ENCODE measurements at places on chromosomes 13 and 19.

- DNase-seq, result no peak
Observed at GRCh38 chr19:38571682-38572081, 46.1 kb downstream of the MAP4K1 start.

DNA sequence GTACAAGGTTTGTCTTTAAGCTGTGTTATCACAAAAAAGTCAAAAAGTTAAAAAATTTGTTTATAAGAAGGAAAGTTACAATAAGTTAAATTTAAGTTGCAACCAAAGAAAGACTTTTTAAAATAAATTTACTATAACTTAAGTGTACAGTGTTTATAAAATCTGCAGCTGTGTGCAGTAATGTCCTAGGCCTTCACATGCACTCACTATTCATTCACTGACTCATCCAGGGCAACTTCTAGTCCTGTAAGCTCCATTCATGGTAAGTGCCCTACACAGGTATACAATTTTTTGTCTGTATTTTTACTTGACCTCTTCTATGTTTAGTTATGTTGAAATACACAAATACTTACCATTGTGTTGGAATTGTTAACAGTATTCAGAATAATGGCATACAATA lies 667.9 kb upstream of the SLITRK5 start:
- no peak for DNase-seq

- DNase-seq, result no peak
Observed at GRCh38 chr13:63546524-63546923, 2130.9 kb upstream of the PCDH20 start.

DNA sequence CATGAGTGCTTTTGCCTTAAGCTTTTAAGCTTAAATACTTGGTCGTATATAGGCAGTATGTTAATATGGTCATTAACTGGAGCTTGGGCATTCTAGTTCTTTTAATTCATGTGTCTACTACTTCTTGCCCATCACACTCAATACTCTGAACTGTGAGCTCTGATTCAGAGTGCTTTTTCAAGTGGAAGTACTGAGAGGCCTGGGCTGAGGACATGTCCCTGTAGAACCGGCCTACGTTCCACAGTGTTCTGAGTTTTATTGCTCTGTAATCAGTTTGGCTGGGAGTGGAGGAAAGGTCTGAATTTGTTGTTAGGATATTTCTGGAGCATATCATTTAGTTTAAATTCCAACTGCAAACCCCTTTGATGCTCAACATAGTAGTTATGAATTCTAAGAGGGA lies 1744.8 kb upstream of the MIR17HG start:
- no peak for DNase-seq

- DNase-seq, result peak; percentile 75
Observed at GRCh38 chr13:109836629-109837607, 50.5 kb upstream of the IRS2 start.

GRCh38 chr13:52955472-52955874 lies 73.1 kb upstream of the OLFM4 start:
- no peak for DNase-seq

DNA sequence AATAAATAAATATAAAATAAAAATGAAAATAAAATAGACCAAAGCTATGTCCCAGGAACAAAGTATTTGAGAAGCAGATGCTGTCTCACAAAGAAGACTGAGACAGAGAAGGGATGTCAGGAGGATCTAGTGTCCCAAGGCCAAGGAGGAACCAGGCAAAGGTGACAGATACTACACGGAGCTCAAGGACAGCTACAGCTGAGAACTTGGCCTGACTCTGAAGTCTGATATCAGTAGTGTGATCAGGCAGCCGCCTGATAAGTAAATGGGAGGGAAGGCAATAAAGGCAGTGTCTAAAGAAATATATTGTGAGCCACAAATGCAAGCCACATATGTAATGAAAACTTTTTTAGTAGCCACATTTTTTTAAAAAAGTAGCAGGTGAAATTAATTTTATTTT lies 20.4 kb upstream of the NANOS3 start:
- DNase-seq, result no peak

DNA sequence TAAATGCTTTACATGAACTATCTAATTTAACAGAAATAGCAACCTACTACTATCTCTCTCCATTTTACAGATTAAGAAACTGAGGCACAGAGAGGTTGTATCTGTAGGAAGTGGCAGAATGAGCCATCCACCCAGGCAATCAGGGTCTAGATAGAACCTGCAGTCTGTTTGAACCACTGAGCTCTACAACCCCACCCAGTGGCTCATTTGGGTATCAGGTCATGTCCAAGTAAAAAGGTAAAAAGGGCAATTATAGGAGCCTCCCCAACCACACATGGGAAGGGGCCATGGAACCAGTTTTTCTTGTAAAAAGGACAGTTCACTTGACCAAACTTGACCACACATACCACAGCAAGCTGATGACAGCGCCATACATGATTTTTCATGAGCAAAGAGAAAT lies 92.9 kb upstream of the SGCG start:
- DNase-seq, result peak; percentile 63

GRCh38 chr13:40271271-40271885 lies 395.1 kb downstream of the FOXO1 start:
- no peak for DNase-seq

DNA sequence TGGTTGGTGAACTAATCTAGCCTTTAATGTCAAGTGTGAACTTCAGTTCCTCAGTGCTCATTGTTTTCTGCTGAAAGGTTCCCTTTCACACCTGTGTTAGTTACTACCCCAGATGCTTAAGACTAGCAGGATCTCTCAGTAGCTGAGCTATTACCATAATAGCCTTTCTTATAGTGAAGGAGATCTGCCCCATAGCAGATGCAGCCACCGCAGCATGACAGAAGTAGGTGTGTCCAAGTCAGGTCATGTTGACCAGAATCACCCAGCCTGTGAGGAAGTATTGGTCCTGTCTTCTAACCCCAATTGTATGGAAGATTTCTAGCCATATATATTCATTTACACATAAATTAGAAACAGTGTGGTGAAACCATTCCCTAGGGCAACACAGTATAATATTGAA lies 37.3 kb downstream of the ZAR1L start:
- DNase-seq, result peak; percentile 47

DNA sequence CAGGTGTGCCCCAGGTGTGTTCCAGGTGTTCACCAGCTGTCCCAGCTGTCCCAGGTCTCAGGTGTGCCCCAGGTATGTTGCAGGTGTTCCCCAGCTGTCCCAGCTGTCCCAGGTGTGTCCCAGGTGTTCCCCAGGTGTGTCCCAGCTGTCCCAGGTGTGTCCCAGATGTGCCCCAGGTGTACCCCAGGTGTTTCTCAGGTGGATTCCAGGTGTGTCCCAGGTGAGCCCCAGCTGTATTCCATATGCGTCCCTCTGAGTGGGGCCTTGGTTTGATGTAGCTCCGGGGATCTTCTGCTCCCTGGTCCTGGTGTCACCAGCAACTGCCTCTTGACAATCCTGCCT lies 719 bp upstream of the GRK1 start:
- no peak for DNase-seq

Data from HT-29 (cell line).